ENCODE measurements at places on chromosomes 3 and 15.

DNA sequence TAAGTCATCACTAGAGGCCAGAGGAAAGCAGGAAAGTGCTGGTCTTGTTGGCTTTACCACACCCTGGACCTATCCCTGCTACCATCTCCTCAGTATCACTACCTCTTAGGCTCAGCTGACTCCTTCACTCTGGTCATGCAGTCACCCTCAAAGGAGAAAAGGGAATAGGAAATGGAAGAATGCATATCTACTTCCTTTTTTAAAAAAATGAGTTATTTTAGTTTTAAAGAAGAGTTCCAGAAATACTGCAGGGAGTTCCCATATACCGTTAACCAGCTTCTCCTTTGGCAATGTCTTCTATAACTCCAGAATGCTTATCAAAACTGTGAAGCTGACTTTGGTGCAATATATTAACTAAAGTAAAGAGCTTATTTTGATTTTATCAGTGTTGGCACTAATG lies 688.6 kb downstream of the DIPK2A start:
- no peak for DNase-seq

GRCh38 chr3:72097053-72097452 lies 312.1 kb upstream of the PROK2 start:
- DNase-seq = no peak

GRCh38 chr15:80403712-80404056 lies 498 bp upstream of the ARNT2 start:
- no peak for DNase-seq

DNA sequence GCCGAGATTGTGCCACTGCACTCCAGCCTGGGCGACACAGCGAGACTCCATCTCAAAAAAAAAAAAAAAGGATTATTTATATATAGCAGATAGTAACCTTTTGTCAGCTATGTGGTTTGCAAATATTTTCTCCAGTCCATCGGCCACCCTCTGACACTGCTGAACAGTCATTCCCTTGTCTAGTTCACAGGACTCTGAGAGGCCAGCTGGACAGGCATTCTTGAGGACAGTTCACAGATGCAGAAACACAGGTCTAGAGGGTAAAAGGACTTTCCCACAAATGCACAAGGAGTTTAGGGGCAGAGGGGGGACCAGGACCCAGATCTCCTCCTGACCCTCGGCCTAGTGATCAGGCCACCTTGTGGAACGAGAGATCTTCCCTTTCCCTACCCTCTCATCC lies 7.5 kb upstream of the TMEM40 start:
- no peak for DNase-seq

DNA sequence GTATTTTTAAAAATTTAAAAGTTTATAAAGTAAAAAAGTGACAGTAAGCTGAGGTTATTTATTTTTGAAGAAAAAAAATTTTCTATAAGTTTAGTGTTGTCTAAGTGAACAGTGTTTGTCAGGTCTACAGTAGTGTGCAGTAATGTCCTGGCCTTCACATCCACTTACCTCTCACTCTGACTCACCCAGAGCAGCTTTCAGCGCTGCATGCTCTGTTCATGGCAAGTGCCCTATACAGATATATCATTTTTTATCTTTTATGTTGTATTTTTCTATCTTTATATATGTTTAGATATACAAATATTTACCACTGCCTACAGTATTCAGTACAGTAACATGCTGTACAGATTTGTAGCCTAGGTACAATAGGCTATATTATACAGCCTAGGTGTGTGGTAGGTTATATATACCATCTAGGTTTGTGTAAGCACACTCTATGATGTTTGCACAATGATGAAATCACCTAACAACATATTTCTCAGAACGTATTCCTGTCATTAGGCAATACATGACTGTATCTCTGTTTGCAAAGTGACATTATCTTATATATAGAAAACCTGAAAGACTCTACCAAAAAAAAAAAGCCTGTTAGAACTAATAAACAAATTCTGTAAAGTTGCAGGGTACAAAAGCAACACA lies 75.9 kb upstream of the TMC3 start:
- no peak for DNase-seq

DNA sequence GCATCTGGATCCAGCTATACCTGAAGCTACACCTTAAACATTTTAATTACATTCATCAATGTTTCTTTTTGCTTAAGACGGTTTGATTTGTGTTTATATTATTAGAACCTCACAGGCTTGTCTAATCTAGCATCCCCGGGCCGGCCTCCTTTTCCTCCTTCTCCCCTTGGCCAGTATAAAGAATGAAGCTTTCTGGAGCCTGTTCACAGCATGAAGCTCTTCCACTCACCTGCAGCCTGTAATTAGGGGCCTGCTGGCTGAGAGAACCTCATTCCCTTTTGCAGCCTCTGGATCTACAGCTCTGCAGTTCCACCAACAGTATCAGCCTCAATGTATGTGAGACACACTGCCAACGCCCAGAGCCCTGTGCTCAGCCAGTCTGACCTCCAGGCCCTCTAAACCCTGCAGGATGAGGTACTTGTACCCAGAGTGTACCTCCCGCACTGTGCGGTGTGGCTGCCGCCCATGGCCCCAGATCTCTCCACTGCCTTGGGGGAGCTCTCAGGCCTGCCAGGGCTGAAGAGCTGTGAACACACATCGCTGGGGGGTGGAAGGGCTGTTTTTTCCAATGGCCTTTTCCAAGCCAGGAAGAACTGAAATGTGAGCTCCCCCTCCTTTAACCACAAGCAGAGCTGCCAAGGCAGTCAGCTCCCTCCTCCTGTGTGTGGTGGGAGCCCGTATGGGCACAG lies 114.7 kb upstream of the ALDH1A3 start:
- DNase-seq = no peak

GRCh38 chr3:171242951-171243350 lies 216.4 kb upstream of the SLC2A2 start:
- DNase-seq = no peak

DNA sequence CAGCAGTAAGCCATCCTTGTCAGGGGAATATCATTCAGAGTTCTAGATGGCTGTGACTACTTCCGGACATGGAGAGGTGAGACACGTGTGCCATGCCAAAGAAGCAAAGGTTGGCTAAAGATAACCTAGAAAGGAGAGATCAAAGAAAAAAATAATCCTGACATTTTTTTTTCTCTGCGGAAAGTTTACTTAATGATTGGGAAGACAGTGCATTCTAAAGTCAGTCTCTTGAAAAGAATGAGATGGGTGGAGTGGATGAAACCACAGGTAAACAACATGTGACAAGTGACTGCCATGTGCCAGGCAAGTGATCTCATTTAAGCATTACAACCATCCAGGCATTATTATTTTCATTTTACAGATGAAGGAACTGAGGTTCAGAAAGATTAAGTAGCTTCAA lies 436.6 kb downstream of the SOX2 start:
- no peak for DNase-seq

DNA sequence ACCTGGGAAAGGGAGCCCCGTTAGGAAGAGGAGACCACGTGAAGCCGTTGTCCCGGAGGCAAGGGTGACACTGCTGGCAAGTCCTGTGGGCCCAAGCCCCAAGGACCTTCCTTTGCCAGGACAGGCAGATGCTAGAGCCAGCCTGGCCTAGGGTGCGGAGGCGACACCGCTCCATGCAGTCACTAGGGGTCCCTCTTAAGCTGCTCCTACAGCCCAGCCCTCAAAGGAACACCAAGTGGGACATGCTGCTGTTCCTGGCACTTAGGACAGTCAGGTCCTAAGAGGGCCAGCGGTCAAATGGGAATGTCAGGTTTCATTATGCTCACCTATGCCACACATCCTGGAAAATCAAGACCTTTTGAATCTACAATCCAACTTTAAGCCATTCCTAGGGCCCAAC lies 59.7 kb downstream of the RPN1 start:
- DNase-seq = no peak

DNA sequence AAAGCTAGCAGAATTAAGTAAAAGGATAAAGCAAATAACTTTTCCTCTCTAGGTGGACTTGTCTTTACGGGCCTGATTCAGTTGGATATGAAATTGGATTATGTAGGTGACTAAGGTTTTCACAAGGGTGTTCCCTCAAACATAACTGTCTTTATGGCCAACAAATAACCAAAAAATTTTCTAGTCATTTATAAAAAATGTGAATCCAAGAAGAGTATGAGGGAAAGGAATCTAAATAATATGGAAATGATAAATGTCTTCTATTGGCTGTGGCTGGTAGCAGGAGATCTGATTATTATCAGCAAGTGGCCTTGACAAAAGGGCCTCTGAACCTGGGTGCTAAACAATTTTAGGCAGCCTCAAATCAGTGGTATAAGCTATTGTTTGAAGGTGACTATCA lies 594.0 kb upstream of the UBE2E2 start:
- no peak for DNase-seq

- DNase-seq = no peak
These were observed 1.2 kb downstream of the UBP1 start for GRCh38 chr3:33438881-33439545.

GRCh38 chr3:67458408-67458807 lies 196.0 kb downstream of the SUCLG2 start:
- DNase-seq = no peak

DNA sequence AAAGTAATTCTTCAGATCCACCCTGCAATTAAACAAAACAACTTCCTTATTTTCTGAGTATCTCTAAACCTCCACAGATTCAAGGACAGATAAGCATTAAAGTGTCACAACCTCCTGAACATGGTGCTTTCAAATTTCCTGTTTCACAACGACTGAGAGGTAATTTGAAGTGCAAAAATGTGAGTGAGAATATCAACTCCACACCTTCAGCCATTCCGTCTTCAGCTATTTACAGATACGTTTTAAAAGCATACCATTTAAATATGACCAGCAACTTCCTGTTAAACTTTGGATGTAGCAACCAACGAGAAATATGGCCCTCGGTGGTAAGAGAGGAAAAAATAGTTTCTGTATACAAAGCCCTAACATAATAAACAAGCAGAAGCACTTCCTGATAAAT lies 32.1 kb upstream of the PCSK6 start:
- no peak for DNase-seq

DNA sequence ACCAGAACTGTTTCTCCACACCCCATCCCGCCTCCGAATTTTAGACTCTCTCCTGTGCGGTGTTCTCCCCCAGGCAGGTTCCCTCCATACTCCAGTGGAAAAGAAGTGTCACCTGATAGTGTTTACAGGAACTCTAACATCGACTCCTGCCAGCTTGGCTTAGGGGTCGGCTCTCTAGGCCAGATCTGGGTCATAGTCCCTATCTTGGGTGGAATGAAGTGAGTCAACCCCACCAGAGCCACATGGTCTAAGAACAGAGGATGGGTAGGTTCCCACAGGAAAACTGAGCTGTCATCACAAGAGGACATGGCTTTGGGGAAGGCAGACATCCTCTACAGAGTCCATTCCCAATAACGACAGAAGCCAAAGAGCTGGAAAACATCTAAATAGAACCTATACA lies 5.9 kb downstream of the BCL2L10 start:
- DNase-seq = no peak

DNA sequence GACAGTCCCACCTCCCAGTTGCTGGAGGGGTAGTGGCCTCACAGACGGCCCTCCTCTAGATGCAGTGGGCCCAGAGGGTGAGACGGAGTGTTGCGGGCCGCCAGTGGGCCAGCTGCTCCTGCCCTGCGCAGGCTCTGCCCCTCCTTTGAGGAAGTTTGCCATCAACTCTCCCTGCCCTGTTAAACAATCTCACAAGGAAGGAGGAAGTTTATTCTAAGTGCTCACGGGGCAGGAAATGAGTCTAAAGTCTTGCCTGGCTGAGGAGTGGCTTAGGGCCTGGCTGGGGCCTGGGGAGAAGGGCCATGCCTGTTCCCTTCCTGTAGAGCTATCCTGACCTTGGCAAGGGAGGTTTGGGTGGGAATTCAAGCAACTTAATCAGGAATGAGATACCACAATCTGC lies at the start of gene FAM3D:
Gene FAM3D, minus strand, starts transcription at position 92 of the 400 bp plus-strand sequence. CDS start 11,211 bp downstream, outside the sequence.
- no peak for DNase-seq

DNA sequence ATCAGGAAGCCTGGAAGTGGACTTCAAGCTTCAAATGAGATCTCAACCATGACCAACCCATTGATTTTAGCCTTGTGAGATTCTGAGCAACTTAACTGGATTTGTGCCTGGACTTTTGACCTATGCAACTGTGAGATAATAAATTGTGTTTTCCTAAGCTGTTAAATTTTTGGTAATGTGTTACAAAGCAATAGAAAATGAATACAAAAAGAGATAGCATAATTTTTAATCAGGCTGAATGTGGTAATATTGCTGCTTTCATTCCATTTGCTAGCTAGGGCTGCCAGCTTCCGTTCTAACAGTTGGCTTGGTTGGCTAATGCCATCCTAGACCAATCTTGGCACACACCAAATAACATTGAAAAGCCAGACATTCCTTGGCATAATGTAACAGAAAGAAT lies 12.2 kb downstream of the PROS1 start:
- no peak for DNase-seq

DNA sequence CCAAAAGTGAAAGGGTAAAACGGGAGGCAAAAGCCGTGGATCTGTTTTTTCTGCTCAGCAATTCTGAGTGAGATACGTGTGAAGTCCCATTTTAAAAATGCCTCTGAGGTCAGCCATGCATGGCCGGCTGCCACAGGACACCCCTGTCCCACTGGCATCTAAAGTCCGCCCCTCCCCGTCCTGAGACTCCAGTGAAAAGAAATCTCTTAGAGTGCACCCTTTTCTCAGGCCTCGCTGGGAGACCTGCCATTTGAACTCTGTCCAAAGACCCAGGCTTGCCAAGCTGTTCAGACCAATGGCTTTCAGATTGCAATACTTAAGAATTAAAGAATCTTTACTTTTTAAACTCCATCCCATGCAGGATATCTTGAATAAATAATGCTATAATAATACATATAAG lies 61.0 kb upstream of the SLC24A5 start:
- no peak for DNase-seq

DNA sequence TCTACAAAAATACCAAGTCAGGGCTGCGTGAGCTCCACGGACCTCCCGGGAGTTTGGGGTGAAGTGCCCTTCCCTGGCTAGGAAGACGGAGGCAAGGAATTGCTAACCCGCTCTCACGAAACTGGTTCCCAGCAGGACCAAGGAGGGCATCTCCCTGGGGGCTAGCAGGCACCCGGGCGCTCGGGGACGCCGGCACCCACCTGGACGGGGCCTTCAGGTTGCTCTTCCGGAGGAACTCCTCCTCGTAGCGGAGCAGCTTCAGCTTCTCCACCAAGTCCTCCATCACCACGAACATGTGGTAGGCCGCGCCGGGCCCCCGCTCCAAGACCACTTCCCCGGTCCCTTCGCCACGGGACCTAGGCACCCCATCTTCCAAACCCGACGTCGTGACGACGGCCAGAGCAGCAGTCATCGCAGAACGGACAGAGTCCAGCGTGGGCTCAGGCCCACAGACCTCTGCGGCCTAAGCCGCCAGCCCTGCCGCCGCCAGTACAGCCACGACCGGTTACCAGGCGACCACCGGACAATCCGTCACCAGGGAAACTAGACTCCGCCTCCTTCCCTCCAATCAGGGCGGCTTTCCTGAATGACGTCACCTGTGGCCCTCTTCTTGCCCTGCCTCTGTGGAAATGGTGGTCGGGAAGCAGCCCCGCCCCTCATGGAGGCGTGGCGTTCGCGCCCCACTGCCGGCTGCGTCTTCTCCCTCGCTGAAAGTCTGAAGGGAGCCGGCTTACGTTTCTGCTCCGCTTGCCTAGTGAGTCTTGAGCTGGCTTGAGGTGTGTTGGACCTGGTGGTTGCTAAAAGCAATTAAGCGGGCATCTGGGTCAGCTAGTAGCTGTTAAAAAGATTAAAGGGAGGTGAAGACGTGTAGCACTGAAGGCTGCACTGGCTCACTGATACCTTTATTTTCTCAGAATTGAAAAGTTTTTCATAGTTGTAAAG lies at the start of gene IFT57:
Gene IFT57, minus strand, starts transcription at position 514 of the 942 bp plus-strand sequence. Its CDS starts 102 bp downstream, at position 412.
- peak; percentile 99 for DNase-seq

GRCh38 chr3:185959609-185960521 lies 22.1 kb upstream of the TRA2B start:
- DNase-seq = peak; percentile 64
